ENCODE measurements at places on chromosomes 6 and 20.

DNA sequence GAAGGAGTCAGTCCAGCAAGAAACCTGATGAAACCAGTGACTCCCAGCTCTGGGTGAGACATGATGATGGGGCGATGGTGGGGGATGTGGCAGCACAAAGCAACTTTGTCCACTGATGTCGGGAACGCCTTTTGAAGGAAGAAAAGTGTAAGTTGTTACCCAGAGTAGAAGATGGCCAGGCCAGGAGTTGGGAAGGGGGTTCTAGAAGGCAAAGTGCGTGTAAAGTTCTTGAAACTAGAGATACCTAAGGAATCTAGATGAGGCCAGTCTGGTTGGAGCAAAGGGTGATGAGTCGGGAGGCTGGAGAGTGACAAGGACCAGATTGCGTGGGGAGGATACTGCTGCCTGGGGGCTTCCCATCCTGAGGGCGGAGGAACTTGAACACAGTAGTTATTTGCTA is 117.0 kb downstream of the PHACTR3 start:
- no peak for DNase-seq

- DNase-seq: no peak
Measured at GRCh38 chr20:46572153-46572552, 21.7 kb upstream of the OCSTAMP start.

GRCh38 chr20:38046572-38046971 is 13.0 kb downstream of the RPRD1B start:
- no peak for DNase-seq

GRCh38 chr20:52190437-52191131 is 995 bp downstream of the ZFP64 start:
- peak; percentile 44 for DNase-seq

DNA sequence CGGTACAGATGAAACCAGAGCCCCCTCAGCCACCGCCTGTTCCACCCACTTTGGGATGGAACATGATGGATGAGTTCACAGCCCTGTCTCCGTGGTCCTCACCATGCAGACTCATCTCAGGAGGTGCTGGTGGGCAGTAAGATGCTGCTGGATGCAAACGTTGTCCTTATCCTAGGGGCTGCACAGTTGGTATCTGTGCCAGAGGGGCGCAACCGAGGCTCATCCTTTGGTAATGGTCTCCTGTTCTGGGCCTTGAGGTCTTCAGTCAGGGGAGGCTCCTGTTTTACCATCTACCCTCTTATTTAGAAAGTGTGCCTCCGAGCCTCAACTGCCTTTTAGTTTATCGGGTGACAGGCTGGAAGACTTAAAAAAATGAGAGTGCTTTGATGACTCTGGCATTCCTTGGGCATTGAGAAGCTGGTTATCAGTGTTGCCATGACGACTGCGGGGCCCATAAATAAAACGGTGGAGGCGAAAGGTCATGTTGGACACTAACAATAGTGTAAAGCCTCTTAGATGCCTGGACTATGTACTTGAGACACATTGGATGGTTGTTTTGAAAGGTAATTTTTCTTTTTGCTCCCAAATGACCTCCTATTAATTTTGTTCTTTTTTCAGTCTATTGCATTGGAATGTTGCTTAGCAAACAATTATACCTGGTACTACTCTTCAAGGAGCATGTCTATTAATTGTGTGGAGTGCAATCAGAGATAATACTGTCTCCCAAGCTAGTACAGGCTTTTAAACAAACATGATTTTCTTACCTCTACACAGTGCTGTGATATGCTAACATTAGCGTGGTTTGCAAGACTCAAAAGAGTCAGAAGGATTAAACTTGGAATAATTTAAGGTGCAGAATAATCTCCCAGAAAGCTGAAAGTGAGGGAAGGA is 74.2 kb upstream of the DSP start:
- DNase-seq: no peak

DNA sequence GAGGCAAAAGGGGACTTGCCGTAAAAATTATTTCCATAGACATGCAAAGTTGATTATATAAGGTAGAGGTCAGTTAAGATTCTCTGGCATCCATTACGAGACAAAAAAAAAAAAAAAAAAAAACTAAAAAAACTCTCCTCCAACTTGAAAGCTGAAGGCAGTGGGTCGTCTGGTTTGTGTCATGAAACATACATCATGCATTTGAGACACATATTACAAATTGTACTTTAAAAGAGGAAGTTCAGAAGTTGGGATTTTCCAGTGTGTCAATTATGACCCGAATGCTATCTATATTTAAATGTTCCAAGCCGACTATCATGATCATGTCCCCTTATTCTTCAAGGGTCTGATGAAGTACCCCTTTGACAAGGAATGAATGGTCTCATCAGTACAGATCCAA is 125.1 kb downstream of the ZNF217 start:
- no peak for DNase-seq

- DNase-seq: no peak
Measured at GRCh38 chr20:9072861-9073500, 4.1 kb downstream of the PLCB4 start.
